Stimulated activated CD8-positive, alpha-beta memory T cell treated with anti-CD3 and anti-CD28 coated beads, Interleukin-2, amount 100 ng/mL, for 1 hour (primary cell): ENCODE measurements at places on chromosomes 6 and 20.

- DNase-seq = peak; percentile 15
Observed at GRCh38 chr6:133983099-133983939, 30.3 kb downstream of the TBPL1 start.

DNA sequence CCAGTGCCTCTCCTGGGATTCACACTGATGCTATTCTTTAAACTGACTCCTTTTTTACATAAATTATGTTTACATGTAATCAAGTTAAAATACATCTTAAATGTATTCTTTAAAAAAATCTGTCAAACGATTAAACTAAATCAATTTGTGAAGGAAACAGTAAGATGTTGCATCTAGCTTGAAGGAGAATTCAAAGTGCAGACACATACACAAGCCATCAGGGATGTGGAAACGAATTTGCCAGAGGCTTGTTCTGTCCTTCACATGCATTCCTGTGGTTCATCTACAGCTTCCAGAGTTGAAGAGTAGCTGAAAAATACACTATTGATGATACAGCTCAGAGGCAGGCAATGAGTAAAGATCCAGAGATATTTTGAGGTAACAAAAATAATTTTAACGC, 7.3 kb upstream of the BPIFB3 start:
- DNase-seq = no peak

GRCh38 chr20:31644701-31645100, 7.0 kb downstream of the COX4I2 start:
- DNase-seq = no peak

DNA sequence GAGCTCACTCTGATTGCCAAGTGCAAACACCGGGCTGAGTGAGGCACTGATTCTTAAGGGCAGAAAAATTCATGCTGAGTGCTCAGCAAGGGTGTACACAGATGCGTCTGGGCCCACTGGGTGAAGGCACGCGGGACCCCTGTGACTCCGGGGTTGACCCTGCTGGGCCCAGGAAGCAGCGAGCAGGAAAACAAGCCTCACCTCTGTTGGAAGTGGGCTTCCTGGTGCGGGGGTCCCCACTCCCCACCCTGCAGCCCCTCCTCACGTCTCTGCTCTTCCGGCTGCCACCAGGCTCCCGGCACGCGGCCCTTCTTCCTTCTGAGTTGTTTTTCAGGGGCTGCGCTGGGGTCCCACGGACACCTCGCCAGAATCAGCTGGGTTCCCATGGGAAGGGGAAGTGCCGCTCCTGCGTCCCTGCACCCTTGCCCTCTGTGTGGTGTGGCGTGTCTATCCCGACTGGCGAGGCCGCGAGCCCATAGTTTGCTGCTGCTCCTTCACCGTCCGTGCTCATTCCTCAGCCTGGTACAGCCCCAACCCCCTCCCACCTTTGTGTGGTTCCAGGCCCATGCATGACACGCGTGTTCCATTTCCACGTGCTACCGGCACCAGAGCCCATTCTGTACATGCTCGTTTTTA, 80.6 kb upstream of the BHLHE23 start:
- DNase-seq = no peak

GRCh38 chr6:31821301-31822035, 6.1 kb upstream of the HSPA1B start:
- DNase-seq = peak; percentile 32

- no peak for DNase-seq
Observed at GRCh38 chr6:169960886-169961611, 209.6 kb downstream of the ERMARD start.

- DNase-seq = no peak
Observed at GRCh38 chr20:16209951-16210361, 363.3 kb downstream of the KIF16B start.

- no peak for DNase-seq
Observed at GRCh38 chr6:150099953-150100352, 31.0 kb upstream of the ULBP3 start.

DNA sequence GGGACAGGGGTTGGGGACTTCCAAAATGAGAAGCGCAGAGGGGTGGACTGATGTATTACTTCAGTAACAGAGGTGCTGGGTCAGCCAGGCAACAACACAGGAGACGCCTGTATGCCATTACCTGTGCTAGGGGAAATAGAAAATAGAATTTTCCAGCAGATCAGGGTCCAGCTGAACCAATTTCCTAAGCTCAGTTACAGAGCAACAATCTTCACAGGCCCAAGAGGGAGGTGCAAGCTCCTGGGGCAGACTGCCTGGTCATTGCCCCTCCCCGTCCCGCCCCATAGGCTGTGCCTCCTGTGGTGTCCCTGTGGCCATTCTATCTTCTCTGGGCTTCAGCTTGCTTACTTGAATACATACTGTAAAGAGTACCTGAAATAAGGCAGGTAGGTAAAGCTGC, 3.7 kb downstream of the KCNK5 start:
- DNase-seq = no peak

DNA sequence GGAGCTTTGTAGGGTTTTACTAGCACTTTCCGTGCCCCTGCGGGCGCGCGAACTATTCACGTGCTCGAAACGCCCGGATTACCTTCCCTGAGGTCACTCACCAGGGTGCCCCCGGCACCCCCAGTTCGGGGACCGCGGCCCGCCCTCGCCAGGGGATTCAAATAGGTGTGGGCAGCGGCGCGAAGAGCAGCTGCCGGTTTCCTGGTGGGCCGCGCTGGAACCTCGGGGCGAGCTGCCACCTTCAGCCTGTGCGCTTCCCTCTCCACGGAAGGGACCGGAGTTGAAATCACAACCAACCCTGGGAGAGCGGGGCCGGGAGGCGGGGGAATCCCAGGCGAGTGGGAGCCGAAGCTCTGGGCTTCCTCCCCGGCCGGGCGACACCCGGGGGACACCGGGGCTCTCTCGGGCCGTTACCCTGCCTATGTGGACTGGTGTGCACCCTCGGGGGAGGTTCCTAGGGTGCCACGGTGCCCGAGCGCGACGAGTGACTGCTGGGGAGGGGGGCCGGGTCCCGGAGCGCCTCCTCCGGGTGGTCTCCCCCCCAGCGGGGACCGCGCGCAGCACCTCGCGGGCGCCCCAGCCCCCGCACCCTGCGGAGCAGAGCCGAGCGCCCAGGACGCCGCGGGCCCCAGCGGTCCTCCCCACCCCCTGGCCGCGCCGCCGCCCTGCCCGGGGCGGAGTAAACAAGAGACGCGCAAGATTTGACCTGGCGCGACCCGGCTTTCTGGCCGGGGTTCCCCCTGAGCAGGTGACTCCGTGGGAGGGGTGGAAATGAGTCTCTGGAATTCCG, 2.1 kb upstream of the HIVEP2 start:
- peak; percentile 68 for DNase-seq

- no peak for DNase-seq
Observed at GRCh38 chr6:137846274-137846673, 20.8 kb upstream of the TNFAIP3 start.

- DNase-seq = no peak
Observed at GRCh38 chr6:12890171-12890790, 173.7 kb downstream of the PHACTR1 start.

- no peak for DNase-seq
Observed at GRCh38 chr6:50361641-50362331, 312.1 kb upstream of the DEFB112 start.

DNA sequence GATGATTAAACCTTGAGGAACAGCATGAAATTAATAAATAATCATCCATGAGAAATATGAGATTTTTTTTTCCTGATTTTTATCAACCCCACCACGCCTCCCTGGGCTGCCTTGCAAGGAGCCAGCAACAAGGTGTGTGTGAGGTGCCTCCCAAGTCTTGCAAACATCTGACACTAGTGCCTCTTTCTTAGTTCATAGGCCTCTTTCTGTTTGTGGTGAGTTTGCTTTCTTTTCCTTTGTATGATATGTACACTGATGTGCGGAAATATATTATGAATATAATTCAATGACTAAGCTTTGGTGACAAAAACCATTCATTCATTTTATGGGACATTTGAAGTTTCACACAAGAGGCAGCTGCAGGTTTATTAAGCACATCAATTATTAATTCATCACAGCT, 63.2 kb upstream of the SYNDIG1 start:
- DNase-seq = no peak

GRCh38 chr6:165118736-165119135, 190.7 kb downstream of the C6orf118 start:
- DNase-seq = no peak

DNA sequence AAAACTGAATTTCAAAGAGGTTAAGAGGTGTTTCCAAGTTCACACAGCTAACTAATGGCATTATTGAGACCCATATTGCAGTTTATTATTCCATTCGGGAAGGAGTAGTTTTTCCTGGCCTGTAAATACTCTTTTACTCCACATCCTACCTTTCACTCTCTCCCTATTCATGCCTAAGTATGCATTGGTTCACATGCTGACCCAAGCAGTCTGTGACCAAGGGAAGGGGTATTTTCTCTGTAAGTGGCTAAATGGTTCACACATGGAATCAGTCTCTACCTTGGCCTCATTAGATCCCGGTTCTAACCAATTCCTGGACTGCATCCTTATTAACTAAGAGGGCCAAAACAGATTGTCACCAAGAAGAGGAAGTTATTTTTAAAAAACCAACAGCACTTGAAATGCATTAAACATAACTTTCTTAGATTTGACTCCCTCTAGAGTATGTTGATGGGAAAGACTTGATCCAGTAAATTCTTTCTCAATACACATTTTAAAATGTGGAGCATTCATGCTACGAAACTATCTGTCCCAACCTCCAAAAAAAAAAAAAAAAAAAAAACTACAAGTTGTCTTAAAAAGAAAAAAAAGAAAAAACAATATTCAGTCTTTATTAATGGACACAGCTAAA, 17.8 kb upstream of the RSPO3 start:
- DNase-seq = no peak

DNA sequence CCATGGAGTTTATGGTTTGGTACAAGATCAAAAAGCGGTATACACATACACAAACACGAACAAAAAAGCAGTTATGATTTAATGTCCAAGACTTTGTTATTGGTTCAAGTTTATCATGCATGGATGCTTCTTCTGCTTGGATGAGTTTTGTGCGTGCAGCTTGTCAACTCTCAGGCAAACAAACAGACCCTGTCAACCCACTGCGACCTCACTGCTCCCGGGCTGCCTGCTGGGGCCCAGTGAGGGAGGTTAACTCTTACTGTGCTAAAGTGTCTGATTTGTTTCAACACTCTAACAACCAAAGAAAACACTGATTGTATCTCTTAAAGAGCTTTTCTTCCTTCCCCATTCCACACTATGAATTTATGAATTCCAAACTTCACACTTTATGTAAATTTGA, 26.8 kb upstream of the DDR1 start:
- no peak for DNase-seq

DNA sequence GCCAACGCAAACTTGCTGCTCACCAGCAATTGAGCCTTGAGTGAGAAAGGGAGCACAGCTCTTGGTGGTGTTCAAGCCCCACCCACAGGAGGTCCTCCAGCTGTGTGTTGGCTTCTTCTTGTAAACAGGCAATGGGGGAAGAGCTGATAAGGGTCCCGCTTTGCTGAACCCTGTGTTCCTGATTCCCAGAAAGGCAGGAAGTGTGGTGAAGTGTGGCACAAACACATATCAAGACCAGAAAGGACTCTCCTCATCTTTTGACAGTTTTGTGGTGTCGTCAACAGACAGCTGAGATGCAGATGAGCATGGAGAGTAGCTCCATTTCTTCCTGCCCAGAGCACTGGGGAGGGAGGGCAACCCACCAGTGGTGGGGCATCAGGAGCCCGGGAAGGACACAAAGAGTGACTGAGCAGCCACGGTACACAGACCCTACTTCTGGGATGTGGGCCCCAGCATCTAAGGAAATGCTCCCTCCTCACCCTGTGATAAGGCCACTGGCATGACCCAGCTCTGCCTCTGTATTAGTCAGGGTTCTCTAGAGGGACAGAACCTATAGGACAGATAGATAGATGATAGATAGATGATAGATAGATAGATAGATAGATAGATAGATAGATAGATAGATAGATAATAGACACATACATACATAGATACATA, 188.9 kb upstream of the TAB2 start:
- peak; percentile 23 for DNase-seq

DNA sequence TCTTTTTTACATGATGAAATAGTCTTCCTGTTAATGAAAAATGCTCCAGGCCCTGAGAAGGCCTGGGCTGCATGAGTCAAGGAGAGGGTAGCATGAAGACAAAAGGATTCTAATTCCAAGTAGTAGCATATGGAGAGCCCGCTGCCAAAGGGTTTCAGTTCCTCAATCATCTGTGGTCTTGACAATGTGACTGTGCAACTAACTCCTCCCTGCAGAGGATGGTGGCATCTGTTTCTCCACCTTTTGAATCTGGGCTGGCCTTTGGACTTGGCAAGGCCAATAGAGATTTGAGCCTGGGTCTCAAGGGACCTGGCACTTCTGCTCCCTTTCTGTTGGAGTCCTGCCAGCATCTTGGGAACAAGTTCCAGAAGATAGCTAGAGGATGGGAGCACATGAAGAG, 35.1 kb upstream of the ANKEF1 start:
- no peak for DNase-seq

GRCh38 chr6:12841619-12842018, 125.1 kb downstream of the PHACTR1 start:
- no peak for DNase-seq

- no peak for DNase-seq
Observed at GRCh38 chr6:39574991-39575390, 150.2 kb downstream of the KIF6 start.

DNA sequence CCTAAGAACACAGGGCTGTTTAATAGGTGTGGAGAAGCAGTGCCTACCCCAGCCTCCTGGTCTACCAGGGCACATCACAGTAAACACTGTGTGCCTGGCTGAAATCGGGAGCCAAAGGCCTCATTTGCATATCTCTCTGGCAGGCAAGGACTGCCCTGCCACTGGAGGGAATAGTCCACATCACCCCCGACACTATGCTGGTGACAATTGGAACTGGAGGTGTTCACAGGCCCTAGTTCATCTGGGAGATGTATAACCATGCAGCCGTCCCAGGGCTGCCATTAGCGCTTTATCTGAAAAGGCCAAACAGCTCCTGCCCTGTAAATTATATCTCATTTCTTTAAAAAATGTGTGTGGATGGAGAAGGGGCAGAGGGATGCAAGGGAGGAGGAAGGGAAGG, 150.3 kb downstream of the LINC00237 start:
- DNase-seq = no peak

- no peak for DNase-seq
Observed at GRCh38 chr6:16367571-16367970, 129.2 kb downstream of the GMPR start.
